ENCODE measurements at places on chromosomes 3 and 15.
A peak's percentile ranks its signal among the peaks of the same experiment; 100 is the strongest.

GRCh38 chr3:152346740-152347139 lies 78.0 kb downstream of the MBNL1 start:
- no peak for DNase-seq

- no peak for DNase-seq
These were observed 34.5 kb upstream of the SKOR1 start for GRCh38 chr15:67790610-67791319.

DNA sequence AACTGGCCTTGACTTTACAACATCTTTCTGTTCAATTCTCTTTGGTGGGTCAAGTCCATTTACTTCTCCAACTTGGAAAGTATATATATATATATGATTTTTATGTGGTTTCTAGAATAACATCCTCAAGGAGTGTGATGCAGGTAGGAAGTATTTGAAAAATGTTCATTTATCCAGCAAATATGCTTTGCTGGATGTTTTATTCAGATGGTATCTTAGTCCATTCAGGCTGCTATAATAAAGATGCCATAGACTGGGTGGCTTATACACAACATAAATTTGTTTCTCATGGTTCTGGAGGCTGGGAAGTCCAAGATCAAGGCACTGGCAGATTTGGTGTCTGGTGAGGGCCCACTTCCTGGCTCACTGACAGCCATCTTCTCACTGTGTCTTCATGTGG lies 168.7 kb upstream of the RASGRP1 start:
- no peak for DNase-seq

GRCh38 chr3:191775451-191776233 lies 314.7 kb downstream of the PYDC2 start:
- DNase-seq, result no peak

DNA sequence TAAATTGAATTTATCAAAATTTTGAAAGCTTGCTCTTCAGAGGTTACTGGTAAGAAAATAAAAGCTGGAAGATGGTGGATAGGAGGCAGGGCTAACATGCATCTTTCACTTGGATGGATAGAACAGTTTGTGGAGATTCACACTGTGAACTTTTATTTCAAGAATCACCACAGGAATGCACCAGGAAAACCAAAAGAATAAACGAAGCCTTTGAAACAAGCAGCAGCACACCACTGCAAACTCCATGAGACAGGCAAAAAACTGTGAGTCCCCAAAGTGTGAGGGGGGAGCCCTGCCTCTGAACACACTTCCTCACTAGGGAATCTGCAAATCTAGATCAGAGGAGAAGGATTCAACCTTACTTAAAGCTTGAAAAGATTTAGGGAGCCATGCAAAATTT lies 122.2 kb downstream of the RTP4 start:
- no peak for DNase-seq

DNA sequence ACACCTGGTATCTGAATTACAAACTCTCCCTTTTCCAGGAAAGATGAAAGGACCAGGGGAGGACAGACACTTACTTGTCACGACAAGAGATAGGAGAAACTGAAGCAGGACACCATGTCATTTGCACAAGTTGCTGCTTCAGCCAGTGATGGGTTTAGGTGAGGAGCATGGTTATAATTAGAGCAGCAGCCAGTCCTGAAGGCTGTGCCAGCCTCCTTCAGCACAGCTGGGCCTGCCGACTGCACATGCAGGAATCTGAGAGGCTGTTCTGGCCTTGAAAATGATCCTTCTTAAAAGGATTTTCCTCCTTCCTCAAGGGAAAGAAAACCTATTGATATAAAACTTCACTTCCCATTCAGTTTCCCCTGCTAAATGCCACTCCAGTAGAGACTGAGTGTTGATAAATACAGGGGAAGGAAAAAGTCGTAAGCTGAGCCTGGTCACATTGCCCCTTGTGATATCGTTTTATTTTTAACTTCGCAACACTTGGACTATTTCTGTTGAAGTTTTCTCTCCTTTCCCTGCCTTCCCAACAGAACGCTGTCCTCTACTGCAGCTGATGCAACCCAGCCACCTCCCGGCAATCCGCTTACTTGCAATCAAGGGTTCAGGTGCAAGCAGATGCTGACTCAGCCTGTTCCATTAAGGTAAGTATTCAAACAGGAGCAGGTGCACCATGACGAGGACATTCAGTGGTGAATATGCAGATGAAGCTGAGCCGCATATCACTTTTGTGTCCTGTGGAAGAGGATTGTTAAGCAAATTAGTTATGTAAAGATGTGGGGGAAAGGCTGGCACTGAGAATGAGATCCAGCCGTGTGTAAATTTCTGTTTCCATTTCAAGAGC lies at the start of gene FBXO40:
TSS of gene FBXO40 (plus strand) at position 524 of the 847 bp plus-strand sequence. CDS start 27,197 bp downstream, outside the sequence.
- DNase-seq, result peak; percentile 20

DNA sequence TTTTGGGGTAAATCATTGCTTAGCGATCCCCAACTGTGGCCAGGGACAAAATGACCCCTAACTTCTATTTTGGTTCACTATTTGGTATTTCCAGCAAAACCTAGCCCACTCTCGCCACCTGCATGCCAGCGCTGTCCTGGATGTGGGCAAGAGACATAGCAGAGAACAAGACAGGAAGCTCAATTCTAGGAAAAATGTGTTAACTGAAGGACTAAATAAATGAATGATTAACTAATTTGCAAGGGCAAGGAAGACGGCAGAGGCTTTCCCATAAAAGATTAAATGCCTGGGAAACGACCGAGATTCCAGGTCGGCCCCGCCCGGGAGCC lies 408 bp downstream of the NICN1 start:
- DNase-seq, result no peak

- DNase-seq, result no peak
These were observed 15.5 kb downstream of the PLA1A start for GRCh38 chr3:119613201-119613600.

GRCh38 chr3:79568938-79569337 lies 198.9 kb downstream of the ROBO1 start:
- DNase-seq, result no peak

GRCh38 chr3:25820366-25820765 lies 30.5 kb downstream of the OXSM start:
- no peak for DNase-seq

DNA sequence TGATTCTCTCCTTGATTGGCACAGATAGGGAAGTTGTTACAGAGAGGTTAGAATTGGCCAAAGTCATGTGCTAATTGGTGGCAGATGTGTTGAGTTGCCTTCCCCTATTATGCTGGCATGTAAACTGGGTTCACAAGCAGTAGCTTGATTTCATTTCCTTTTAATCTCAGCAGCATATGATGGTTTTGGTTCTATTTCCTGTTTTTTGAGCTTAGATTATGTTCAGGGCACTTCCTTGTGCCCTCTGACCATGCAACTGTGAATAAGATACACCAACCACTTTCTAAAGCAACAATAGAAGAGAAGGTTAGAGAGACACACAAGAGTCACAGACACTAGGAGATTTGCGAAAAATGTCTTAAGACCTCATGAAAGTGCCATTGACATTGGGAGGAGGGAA lies 16.5 kb downstream of the HPS3 start:
- no peak for DNase-seq

DNA sequence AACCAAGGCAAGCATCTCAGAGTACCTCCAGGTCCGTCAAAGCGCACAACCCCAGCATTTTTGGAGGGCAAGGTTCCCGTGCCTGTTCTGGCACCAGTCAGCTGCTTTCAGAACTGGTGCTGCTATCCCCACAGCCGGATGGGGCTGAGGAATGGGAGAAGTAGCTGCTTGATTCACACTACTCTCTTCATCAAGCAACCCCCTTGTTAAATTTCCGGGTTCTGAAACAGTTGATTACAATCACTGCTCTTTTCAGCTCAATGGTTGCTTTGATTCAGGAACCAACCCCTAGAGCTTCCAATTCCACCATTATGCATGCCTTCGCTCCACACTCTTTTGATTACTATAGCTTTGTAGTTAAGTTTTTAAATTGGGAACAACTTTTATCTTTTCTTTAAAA lies 12.3 kb upstream of the UBA7 start:
- DNase-seq, result no peak

- peak; percentile 71 for DNase-seq
These were observed 858 bp downstream of the NTRK3 start for GRCh38 chr15:88255484-88256278.

DNA sequence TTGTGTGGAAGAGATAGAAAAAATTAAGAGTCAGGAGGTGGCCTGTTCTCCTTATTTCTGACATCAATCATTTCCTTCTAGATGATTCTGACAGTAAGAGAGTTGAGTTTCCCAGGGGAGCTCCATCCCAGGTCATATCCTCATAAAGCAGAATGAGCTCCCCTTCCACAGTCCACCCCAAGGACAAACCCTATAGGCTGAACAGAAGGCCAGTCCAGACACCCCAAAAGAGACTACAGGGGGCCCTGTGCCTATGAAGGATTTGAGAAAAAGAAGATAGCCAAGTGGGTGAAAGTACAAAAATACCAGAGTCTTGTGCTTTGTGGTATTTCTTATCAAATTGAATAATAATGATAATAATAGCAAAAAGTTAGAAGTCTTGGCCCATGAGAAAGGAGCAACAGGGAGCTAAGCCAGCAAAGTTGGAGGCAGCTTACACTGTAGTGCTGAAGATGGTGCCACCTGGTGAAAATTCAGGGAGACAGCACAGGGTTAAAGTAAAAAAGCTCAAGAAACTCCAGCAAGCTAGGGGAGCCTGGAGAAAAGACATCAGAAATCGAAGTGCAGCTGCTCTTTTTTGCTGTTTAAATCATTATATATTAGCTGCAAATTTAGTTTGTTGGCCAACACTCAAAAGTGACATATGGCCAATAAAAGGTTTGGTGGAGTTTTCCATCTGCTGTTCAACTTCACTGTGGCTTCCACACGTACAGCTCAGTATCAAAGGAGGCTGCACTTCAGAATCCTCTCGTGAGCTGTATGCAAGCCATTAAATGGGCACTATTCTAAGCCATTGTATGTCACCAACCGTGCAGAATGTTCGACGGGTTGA lies 35.8 kb upstream of the SLC24A5 start:
- DNase-seq, result peak; percentile 51

DNA sequence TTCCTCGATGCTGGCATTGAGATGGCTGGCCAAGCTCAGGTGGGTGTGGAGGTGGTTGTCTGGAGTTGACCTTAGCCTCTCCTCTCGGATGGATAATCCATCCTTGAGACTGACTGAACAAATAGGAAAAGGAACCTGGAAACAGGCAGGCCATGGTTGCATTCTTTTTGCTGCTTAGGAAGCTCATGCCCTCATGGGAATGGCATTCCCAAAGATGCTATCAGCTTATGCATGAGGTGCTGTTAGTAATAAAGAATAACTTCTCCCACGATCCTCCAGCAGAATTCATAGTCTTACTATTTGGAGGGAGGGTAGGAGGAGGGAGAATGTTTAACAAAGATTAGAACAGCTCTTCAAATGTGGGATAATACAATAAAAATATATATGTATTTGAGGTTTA lies 303.0 kb upstream of the TPM1 start:
- no peak for DNase-seq

GRCh38 chr15:64623347-64623996 lies 151.9 kb downstream of the RBPMS2 start:
- DNase-seq, result no peak

GRCh38 chr3:100875239-100875638 lies 118.0 kb downstream of the ABI3BP start:
- peak; percentile 63 for DNase-seq

DNA sequence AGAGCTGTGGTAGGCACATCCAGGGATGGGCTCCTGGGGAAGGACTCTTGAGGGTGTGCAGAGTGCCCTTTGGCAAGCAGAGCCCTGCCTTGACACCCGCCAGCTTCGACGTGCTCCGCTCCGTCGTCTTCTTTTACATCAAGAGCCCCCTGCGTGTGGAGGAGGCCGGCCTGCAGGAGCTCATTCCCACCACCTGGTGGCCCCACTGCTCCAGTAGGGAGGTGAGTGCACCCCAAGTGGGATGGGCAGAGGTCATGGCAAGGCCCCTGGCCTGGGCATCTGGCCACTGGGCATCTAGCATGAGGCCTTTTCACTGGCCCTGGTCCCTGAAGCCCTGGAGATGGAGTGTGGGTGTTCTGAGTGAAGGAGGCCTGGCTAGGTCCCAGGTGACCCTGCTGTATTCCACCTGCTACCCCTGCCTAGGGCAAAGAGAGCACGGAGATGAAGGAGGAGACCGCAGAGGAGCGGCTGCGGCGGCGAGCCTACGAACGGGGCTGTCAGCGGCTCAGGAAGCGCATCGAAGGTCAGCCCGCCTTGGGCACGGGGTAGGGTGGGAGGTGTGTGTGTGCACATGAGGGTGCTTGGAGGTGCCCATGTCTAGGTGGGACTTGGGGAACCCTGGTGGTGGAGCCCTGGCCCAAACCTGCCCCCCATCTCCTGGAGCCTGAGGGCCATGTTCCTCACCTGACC lies 12.2 kb downstream of the RNF123 start:
- DNase-seq, result no peak

GRCh38 chr3:25540273-25540672 lies 112.2 kb downstream of the RARB start:
- DNase-seq, result no peak

DNA sequence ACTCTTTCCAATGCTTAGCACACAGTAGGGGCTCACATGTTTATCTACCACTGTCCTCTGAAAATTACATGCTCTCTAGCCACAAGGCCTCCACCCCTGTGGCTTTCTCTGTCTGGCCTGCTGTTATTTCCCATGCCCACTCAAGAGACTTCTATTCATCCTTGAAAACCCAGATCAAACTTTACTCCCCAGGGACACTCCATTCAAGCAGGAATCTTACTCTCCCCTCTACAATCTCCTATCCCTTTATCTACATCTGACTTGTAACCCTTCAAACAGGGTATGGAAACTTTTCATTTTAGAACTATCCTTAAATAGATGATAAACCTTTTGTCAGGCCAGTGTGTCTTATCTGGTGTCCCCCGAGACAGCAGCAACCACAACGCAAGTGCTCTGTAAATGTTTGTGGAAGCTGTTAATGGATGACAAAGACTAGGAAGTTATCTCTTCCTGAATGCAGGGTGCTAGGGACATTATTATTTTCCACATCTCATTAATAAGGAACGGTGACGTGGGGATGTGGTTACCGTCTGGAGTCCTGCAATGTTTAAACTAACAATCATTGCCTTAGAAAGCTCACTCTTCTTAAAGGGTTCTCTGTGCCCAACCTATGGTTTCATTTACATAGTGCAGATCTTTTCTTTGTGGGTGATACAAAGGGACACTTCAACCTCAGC lies 322.3 kb downstream of the ARRDC4 start:
- DNase-seq, result no peak

- DNase-seq, result no peak
These were observed 9.8 kb upstream of the NCK1 start for GRCh38 chr3:136852180-136852579.

- no peak for DNase-seq
These were observed 482.8 kb upstream of the NAALADL2 start for GRCh38 chr3:174376346-174376745.

- DNase-seq, result peak; percentile 9
These were observed 60.2 kb downstream of the SCN5A start for GRCh38 chr3:38588995-38589937.

- no peak for DNase-seq
These were observed 159.6 kb downstream of the LRRK1 start for GRCh38 chr15:101078669-101079323.

GRCh38 chr3:144287001-144287400 lies 315.4 kb downstream of the DIPK2A start:
- DNase-seq, result no peak

GRCh38 chr3:14413381-14414071 lies 11.1 kb downstream of the SLC6A6 start:
- DNase-seq, result no peak
